HAP-1 (cell line): ENCODE measurements at places on chromosomes 13 and 19.

GRCh38 chr13:50631041-50631440 lies 212.5 kb downstream of the DLEU7 start:
- DNase-seq = no peak

- no peak for DNase-seq
These were observed 12.2 kb downstream of the FPR3 start for GRCh38 chr19:51807111-51807701.

DNA sequence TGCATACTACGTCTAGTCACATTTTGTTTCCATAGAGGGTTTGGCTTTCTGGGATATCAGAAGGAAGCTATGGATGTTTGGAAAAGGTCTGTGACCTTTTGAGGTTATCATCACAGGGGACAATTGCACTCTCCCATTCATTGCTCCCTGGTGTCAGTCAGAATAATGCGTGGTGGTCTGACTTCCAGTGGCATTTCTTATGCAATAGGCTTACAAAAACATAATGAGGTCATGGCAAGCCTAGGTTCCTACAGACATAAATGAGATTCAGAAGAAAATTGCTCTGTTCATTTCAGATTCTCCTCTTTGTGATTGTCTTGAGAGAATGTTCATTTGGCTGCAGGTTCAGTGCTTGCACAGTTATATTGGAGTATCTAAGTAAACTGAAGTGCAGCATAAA lies 54.6 kb downstream of the ARHGAP35 start:
- DNase-seq = peak; percentile 37

DNA sequence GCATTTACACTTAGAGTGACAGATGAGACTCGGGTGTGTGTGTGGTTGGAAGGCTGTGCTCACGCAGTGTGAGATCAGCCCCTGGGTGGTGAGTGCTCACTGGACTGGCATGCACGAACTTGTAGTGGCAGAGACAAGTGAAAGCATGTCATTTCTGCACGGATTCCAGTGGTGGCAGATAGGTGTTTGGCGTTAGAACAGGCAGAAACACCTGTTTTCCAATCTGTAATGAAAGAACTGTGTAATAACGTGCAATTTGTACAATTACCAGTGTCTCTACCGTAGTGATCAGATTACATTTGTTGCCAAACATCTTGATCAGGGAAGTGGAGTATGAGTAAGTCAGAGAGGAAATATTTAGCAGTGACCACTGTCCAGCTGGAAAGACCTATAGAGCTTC lies 8.2 kb downstream of the LAMP1 start:
- no peak for DNase-seq

DNA sequence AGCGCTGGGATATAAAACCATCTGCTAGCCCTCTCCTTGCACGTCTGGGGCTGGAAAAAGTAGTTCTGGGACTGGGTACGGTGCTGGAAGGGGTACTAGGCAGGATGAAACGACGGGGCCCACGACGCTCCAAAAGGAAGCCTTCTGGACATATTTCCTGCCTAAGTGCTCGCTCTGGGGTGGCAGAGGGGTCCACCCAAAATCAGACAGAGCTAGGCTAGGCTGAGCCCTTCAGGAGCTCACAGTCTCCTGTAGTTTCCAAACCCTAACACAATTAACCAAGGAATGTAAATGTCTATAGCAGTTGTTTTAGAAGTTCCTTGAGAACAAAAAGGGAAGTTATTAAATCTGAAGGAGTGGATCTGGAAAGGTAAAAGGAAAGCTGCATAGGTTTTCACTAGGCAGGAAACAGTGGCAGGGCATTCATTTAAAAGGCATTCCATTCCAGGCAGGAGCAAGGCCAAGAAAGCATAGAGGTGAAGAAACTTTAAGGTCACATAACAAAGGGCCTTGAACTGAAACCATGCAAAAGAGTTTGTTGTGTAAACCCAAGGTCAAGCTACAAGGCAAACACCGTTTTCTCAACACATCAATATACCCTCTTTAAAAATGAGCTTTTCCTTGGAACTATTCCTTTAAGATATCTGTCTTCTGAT lies 634 bp upstream of the DIAPH3 start:
- DNase-seq = no peak

- DNase-seq = no peak
These were observed 15.8 kb downstream of the LCP1 start for GRCh38 chr13:46166224-46166584.

DNA sequence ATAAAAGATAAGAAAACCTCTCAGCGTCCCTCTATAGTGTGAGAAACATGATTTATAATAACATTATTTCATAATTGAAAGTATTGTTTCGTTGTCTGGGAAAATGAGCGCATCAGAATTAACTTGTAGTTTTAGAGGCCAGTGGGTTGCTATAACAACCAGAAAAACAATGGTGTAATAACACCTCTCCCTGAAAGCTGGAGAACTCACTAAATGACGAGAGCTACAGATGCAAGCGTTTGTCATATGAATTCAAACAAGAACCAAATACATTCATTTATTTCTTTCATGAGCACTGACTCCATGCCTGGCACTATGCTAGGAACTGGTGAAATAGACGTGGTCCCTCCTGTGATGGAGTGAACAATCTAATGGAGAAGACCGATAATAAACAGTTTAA lies 16.3 kb downstream of the KBTBD7 start:
- no peak for DNase-seq

DNA sequence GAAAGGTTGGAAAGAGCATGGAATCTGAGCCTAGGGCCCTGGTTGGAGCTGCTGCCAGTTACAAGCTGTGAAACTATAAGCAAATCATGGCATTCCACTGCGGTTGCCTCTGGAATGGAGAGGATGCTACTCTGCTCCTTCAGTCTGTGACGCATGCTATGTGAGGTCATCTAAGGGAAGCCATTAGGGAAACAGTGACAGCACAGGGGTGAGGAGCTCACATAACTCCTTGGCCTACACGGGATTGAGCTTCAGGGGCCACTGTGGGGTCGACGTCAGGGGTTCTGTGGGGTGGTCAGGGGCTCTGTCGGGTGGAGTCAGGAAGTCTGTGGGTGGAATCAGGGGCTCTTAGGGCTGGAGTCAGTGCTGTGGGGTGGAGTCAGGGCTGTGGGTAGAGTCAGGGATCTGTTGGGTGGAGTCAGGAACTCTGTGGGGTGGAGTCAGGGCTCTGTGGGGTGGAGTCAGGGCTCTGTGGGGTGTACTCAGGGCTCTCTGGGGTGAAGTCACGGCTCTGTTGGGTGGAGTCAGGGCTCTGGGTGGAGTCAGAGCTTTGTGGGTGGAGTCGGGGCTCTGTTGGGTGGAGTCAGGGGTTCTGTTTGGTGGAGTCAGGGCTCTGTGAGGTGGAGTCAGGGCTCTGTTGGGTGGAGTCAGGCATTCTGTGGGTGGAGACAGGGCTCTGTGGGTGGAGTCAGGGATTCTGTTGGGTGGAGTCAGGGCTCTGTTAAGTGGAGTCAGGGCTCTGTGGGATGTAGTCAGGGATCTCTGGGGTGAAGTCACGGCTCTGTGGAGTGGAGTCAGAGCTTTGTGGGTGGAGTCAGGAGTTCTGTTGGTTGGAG lies 35.8 kb upstream of the MEDAG start:
- DNase-seq = peak; percentile 65

GRCh38 chr19:55082020-55082851 lies 6.6 kb downstream of the EPS8L1 start:
- DNase-seq = peak; percentile 88

DNA sequence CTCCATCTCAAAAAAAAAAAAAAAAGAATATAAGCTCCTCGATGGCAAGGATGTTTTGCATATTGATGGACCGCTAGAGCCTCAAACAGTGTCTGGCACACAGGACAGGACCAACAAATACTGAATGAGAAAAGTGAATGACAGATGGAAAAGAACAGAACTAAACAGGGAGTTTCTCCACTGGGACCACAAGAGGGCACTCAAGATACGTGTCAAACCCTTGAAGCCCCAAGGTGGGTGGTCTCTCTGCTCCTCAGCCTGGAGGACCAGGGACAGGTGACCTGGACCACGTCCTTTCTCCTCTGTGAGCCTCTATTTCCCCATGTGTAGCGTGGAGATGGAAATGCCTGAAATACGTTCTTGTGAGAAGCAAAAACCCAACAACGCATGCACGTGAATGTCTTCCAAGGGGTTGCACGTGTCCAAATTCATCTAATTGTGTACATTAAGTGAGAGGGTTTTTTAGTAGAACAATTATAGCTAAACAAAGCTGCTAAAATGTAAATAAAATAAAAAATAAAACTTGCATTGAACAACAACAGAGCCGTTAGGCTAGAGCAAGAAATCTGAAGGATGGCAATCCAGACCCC lies 5.7 kb upstream of the CDC42EP5 start:
- peak; percentile 66 for DNase-seq

DNA sequence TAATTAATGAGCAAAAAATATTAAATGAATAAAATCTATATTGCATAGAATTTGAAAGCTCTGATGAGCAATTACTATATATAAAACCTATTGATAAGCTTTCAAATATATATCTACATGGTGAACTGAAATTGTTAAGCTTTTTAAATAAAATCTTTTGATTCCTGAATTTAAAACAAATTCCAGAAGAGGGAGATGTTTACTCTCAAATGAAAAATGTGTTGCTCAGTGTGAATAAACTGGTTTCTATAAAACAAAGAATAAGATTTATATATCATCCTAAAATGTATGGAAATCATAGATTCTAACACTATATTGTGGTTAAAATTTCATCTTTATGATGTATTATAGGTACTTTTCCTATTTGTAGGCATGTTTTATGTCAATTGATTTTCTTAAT lies 171.5 kb upstream of the SLITRK6 start:
- DNase-seq = peak; percentile 22
